ENCODE measurements at places on chromosomes 16 and 17.

- DNase-seq, result no peak
Observed at GRCh38 chr16:73523209-73523608, 475.3 kb upstream of the ZFHX3 start.

DNA sequence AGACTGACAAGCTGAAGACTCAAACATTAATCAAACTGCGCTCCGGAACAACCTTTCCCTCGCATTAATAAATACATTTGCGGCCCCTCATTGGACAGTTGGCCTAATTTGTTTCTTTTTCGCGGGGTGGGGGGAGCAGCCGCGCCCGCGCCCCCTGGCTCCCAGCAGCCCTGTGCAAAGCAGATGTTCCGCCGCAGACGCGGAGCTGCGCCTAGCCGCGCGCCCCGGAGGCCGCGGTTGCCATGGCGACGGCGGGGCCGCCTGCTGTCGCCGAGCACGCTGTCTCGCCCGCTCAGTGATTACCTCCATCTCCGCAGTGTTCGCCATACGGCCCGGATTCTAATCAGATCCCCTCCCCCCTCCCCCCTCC is 25.5 kb downstream of the COPZ2 start:
- DNase-seq, result peak; percentile 68

GRCh38 chr16:51393381-51394005 is 242.4 kb upstream of the SALL1 start:
- no peak for DNase-seq

DNA sequence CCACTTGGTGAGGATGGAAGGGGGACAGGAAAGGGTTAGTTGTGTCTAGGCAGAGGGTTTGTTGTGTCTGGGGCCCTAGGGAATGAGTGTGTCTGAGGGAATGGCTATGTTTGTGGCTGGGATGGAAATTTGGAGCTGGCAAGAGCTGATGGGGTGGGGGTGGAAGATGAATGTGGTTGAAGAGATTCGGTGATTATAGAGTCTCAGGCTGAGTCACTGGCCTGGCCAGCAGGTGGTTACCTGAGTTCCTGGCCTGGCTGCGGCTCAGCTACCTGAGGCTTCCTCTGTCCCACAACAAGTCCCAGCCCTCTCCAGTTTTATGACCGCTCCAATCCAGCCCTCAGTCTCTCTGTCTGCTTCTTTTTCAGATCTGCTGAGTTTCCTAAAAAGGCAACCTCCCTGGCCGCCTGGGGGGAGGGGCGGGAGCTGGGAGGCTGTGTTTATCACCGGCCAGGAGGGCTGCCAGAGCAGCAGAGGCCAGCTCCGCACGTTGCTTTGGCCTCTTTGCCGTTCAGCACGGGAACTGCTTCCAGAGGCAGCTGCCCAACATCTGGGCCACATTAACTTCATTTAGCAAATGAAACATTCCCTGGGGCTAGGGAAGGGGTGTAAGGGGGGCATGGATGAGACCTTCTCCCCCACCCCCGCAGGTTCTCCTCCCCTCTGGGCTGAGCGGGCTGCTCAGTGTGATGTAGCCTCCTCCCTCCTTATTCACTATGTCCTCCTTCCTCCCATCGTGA is 21.8 kb downstream of the ITGB3 start:
- DNase-seq, result no peak

GRCh38 chr16:87608400-87608985 is 6.2 kb downstream of the JPH3 start:
- peak; percentile 55 for DNase-seq

- DNase-seq, result no peak
Observed at GRCh38 chr17:9203771-9204425, 182.6 kb downstream of the NTN1 start.

Measured in activated T-cell treated with anti-CD3 and anti-CD28 coated beads, Interleukin-2, amount 50 U/mL, for 48 hours (primary cell).